ENCODE measurements at places on chromosomes 2 and 18. TPM values are rescaled to one million over a fixed set of nuclear protein-coding genes. Genes with fewer than 3 reads are reported as not detected.

DNA sequence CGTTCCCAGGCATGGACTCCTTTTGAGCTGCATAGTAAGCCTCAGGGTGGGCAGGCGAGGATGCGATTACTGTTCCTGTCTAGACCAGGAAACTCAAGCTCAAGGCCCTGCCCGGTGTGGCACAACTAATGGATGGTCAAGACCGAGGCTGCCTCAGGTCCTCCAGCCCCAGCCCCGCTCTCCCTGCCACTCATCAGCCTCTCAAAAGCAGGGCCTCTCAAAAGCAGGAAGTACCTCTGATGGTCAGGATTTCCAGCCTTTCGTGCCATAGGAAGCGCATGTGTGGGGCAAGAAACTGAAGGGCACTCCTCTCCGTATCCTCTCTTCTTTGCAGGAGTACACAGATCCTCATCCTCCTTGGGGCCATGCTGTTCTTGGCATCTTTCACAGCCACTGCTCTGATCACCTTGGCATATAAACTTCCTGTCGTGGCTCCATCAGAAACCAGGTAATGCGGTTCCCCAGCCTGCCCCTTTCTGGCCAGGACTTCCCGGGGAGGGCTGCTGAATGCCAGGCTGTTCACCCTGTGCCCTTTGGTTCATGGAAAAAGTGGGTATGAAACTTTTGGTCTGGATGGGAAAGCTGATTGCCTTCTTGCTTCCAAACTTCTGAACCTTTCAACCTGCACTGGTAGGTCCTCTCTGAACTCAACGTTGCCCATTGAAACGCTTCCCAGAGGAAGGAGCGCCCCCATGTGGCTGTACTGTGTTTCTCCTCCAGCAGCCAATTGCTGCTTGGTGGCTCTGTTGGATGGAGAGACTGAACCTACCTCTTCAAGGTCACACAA, 82.8 kb upstream of the SEC11C start:
- H3K27me3 ChIP-seq, result no peaks in the 10 kb centered on the region
- H3K27ac ChIP-seq, result no peak overlapping the region
- H3K4me3 ChIP-seq, result no peak overlapping the region
- H3K4me1 ChIP-seq, result 0 out of 2 replicates have a peak, but pooled peaks cover 3% of the 10 kb centered on the region

- H3K27ac ChIP-seq, result no peak overlapping the region
- no peaks in the 10 kb centered on the region for H3K36me3 ChIP-seq
Measured at GRCh38 chr2:172431993-172432392, 4.6 kb downstream of the ITGA6 start.

DNA sequence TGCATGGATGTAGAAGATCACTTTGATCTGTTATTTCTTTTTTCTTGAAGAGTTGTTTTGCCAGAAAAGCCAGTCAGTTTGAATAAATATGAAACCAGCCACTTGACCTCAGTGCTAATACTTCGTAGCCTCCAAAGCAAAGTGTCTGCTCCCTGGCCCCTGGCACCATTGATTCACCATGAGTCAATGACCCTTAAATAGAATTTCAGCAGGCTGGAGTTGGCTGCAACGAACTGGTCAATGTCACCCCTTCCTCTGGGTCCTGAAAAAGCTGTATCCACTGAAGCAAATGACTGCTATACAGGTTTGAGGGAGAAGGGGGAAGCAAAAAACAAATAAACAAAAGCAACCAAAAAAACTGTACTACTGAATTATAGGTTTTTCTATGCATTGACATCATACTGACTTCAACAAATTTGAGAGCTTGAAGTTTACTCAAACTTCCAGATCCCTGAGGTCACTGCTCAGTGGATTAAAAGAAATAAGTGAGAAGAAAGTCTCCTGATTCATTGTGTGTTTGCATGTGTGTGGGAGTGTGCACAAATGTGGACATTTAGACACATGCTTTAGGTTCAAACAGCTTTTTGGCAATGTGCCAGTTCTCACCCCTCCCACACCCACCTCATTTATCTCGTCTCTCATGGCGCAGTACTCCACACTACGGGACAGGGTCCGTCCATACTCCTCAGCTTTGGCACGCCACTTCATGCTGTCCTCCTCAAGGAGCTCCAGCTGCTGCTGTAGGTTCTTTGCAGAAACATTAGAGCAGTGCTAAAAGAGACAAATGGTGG, 58.1 kb upstream of the TTN start:
- 0 out of 2 replicates have a peak, but pooled peaks cover 3% of the 10 kb centered on the region for H3K36me3 ChIP-seq
- peaks cover 33% of the 10 kb centered on the region for H3K4me1 ChIP-seq
- H3K4me3 ChIP-seq, result no peak overlapping the region
- no peak for DNase-seq
- no peak overlapping the region for H3K27ac ChIP-seq
- no peaks in the 10 kb centered on the region for H3K27me3 ChIP-seq

DNA sequence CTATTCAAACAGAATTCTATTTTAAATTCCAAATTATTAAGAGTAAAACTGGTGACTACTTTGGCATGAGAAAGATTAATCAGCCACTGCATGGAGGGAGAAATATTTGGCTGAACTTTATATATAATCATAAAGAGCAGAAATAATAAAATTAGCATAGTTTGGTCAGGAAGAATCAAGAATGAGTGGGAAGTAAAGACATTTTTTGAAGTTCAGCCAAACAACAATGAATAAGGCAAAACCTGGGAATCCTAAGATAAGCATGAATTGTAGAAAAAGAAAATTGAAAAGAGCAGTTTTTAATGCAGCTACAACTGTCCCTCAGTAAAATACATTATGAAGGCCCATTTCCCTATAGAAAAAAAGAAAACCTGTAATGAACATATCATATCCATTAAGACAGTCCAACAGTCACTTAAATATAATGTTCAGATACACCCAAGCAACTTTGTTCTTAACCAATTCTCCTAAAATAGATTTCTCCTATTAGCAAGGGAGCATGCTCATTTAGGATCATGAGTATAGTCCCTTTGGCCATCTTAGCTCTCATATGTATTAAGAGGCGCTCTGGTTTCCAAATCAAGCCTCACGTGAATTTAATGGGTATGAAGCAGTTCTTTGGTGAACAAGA, 6.5 kb downstream of the TMEM17 start:
- DNase-seq, result no peak
- no peak overlapping the region for H3K27ac ChIP-seq
- no peaks in the 10 kb centered on the region for H3K36me3 ChIP-seq

- H3K36me3 ChIP-seq, result no peaks in the 10 kb centered on the region
- no peak overlapping the region for H3K27ac ChIP-seq
Measured at GRCh38 chr2:124211461-124211860, 186.4 kb downstream of the CNTNAP5 start.

DNA sequence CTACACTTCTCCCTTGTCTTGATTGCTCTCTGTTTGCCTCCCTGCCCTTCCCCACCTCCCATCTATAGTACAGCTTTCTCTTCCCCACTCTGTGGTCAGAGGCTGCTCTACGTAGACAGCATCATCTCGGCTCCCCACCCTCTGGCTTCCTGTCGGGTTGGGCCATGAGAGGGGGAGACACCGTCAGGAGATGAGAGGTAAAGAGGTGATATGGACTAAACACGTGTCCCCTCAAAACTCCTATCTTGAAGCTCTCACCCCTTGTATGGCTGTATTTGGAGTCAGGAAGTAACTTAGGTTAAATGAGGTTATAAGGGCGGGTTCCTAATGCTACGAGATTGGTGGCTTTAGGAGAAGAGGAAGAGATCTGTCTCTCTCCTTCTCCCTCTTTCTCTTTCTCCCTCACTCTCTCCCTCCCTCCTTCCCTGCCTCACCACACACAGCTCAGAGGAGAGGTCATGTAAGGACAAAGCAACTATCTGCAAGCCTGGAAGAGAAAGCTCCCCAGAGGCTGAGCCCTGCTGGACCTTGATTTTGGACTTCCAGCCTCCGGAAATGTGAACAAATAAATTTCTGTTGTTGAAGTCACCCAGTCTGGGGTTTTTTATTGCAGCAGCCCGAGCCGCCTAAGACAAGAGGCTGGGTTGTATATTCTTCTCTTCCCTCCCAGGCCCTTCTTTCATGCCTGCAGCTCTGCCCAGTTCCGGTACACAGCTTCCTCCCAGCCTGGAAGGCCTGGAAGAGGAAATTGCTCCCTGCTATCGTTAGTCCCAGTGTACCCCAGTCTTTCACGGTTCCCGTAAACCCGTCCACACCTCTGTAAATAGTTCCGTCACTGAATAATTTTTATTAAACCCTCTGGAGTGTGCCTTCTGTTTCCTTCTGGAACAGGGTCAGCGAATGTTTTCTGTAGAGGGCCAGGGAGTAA, 138.0 kb downstream of the AKAIN1 start:
- no peaks in the 10 kb centered on the region for H3K4me1 ChIP-seq
- no peak overlapping the region for H3K27ac ChIP-seq
- DNase-seq, result no peak
- no peak overlapping the region for H3K4me3 ChIP-seq
- no peaks in the 10 kb centered on the region for H3K27me3 ChIP-seq

The RGPD3 gene
- 0.28 TPM for total RNA-seq

- no peaks in the 10 kb centered on the region for H3K36me3 ChIP-seq
- H3K4me3 ChIP-seq, result peak overlapping the region; percentile 84
- peaks cover 22% of the 10 kb centered on the region for H3K4me1 ChIP-seq
- peaks cover 36% of the 10 kb centered on the region for H3K27me3 ChIP-seq
- no peak overlapping the region for H3K27ac ChIP-seq
- peak; percentile 64 for DNase-seq
Measured at GRCh38 chr2:218400167-218400929, 680 bp downstream of the CTDSP1 start.

DNA sequence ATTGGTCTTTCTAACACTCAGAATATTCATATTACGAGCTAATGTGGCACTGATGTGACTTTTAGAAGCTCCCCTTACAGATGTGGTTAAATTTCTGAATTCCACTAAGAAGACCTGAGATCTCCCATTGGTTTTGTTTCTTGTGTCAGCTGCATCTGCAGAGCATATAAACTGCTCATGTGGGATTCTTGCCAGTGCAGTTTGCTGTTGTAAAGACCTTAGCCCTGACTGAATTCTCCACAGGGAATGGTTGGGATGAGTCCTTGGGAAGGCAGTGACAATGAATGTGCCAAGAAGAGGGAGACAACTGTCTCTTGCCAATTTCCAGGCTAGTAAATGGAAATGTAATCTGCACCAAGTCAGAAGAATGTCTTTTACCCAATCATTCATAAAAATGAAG, 94.1 kb downstream of the PTPRM start:
- H3K27ac ChIP-seq, result no peak overlapping the region
- H3K4me1 ChIP-seq, result peaks cover 5% of the 10 kb centered on the region
- no peaks in the 10 kb centered on the region for H3K36me3 ChIP-seq
- no peak overlapping the region for H3K4me3 ChIP-seq
- DNase-seq, result no peak

GRCh38 chr2:8153258-8153718, 528.6 kb upstream of the ID2 start:
- no peak overlapping the region for H3K4me3 ChIP-seq
- H3K27me3 ChIP-seq, result no peaks in the 10 kb centered on the region
- DNase-seq, result no peak
- no peak overlapping the region for H3K27ac ChIP-seq
- H3K36me3 ChIP-seq, result no peaks in the 10 kb centered on the region

The GALR1 gene
- 0.74 TPM for total RNA-seq

The LOXHD1 gene
- 0.17 TPM for total RNA-seq

The SDC1 gene
- 43.0 TPM for total RNA-seq

The PCGF1 gene
- 14.3 TPM for total RNA-seq

The SERPINB10 gene
- total RNA-seq, result not detected

- no peaks in the 10 kb centered on the region for H3K4me1 ChIP-seq
- no peak overlapping the region for H3K4me3 ChIP-seq
- no peaks in the 10 kb centered on the region for H3K36me3 ChIP-seq
- no peak overlapping the region for H3K27ac ChIP-seq
Measured at GRCh38 chr2:62698653-62699052, 6.9 kb upstream of the EHBP1 start.

DNA sequence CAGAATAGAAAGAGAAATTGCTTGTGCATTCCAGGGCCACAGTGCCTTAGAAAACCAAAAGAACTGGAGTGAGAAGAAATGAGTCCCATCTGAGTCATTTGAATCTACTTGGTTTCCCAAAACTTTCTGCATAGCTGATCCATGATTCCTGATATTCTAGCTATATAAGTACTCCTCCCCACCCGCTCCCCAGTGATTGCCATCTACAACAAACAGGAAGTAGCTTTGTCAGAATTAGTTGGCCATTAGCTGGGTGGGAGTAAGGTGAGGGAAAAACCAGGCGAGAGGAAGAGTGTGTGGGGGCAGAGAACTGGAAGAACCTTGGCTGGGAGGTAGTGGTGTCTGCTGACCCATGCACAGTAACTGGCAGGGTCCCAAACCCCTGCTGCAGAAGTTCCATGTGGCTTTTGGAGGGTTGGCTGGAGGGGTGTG, 122.1 kb downstream of the ACAA2 start:
- no peaks in the 10 kb centered on the region for H3K4me1 ChIP-seq
- H3K4me3 ChIP-seq, result no peak overlapping the region
- H3K36me3 ChIP-seq, result no peaks in the 10 kb centered on the region
- H3K27me3 ChIP-seq, result no peaks in the 10 kb centered on the region

DNA sequence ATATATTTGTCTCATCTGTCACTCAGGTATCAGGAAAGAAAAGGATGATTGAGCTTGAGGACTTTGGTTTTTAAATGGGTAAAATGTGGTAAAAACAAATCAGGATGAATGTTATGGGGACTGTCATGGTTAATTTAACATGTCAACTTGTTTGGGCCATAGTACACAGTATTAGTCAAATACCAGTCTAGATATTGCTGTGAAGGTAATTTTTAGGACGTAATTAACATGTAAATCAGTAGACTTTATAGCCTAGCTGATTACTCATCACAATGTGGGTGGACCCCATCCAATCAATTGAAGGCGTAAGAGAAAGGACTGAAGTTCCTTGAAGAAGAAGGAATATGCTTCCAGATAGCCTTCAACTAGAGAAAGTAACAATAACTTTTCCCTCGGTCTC, 275.7 kb upstream of the ZNF804A start:
- H3K27me3 ChIP-seq, result no peaks in the 10 kb centered on the region
- H3K4me3 ChIP-seq, result no peak overlapping the region
- H3K27ac ChIP-seq, result no peak overlapping the region
- DNase-seq, result no peak
- no peaks in the 10 kb centered on the region for H3K36me3 ChIP-seq

DNA sequence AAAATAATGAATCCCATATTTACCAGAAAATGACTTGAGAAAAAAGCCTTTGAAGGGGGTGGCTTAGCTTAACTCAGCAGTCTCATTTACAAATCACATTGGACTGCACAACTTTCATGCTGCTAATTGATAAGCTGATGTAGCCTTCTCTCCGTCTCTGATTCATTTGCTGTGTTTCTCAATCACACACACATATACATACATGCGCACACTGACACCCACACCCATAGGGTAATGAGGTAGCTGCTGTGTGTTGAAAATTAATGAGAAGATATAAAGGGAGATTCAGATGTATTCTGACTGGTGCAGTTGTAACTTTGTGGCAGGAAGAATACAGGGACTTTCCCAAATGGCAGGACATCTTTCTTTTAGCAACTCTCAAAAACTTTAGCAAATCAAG, 141.9 kb upstream of the GCFC2 start:
- no peaks in the 10 kb centered on the region for H3K4me1 ChIP-seq
- no peaks in the 10 kb centered on the region for H3K36me3 ChIP-seq
- no peak for DNase-seq
- no peak overlapping the region for H3K4me3 ChIP-seq
- H3K27me3 ChIP-seq, result no peaks in the 10 kb centered on the region
- no peak overlapping the region for H3K27ac ChIP-seq

DNA sequence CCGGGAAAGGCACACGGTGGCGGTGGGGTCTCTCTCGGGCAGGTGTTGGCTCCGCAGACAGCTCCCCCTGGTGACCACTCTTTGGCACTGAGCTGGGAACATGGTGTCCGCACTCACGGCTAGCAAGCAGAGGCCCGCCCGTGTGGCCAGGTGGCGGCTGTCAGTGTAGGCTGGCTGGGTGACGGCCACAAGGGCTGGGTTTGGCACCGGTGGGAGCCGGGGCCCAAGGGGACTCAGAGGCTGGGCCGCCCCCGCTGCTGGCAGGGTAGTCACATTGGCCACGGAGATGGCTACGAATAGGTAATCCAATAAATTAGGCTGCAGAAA, 1071.7 kb downstream of the RPIA start:
- no peak overlapping the region for H3K4me3 ChIP-seq
- no peaks in the 10 kb centered on the region for H3K36me3 ChIP-seq
- no peaks in the 10 kb centered on the region for H3K4me1 ChIP-seq
- H3K27me3 ChIP-seq, result peaks cover 21% of the 10 kb centered on the region

Measured in GM23338 (cell line).